ENCODE measurements at places on chromosomes 2 and 18. TPM values are rescaled to one million over a fixed set of nuclear protein-coding genes. Genes with fewer than 3 reads are reported as not detected.

DNA sequence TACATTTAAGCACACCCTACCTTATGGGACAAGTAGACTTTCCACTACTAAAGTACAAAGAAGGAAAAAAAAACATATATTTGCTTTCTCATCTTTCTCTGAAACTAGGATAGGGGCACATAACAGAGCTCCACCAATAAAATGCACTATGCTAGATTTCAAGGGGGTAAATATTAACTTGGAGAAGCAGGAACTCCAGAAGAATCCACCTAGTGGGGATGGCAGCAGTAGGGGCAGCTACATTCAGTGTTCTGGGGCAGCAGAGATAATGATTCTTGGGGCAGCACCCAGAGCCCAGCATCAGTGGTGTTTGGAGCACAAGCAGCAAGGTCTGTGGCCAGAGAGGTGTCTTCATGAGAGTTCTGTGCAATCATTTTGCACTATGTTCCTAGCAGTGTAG is 64.7 kb downstream of the DTNB start:
- DNase-seq = no peak

GRCh38 chr2:201344663-201345366 is 12.3 kb downstream of the FLACC1 start:
- no peak for DNase-seq

- no peak for DNase-seq
These were observed 127.2 kb downstream of the OLA1 start for GRCh38 chr2:174121175-174121574.

- no peak for DNase-seq
These were observed 183.4 kb upstream of the MEIS1 start for GRCh38 chr2:66251573-66251972.

DNA sequence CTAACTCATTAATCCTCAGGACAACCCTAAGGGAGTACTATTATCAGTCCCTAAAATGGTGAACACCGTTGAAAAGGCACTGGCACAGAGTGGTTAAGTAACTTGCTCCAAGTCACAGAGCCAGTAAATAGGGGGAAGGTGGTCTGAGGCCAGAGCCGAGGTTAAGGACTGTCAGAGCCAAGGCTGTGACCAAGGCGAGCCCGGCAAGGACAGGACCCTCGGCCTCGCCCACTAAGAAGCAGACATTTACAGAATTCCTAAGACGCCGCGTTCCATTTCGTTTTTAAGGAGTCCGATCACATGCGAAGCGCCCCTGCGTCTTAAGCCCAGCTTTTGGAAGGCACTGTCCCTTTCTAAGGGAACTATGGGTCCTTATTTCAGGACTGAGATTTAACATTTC is 1.1 kb downstream of the PDIA6 start:
- DNase-seq = no peak

DNA sequence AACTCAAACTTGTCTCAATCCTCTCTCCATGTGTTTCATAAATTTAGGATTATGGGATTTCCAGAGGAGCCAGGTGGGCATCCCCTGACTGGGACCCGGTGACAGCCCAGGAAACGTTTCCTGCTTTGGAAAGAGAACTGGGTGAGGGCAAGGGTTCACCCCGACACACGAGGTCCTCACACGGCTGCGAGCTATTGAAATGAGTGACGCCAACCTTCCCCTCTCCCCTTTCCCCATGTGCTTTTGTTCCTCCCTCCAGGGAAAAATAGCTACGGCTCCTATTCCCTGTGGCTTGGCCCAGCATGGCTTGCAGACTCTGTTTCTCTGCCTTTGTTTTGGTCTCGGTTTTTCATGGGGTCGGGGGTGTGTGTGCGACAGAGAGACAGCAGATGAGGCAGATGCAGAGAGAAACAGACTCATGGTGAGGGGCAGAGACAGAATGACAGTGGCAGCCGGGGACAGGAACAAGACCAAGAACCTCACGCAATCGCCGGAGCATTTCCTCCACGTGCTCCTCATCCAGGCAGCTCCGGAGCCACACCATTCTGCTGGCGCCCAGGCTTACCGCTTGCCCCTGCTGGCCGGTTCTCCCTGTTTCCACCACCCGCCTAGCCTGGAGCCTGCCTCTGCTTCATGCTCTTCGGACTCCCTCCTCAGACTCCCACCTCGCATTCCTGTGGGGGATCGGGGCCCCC is 238.5 kb downstream of the DYSF start:
- DNase-seq = no peak

- DNase-seq = no peak
These were observed 37.0 kb upstream of the TTN start for GRCh38 chr2:178844269-178844668.

Gene GALNT13
- total RNA-seq = 0.13 TPM

Gene CUL3
- total RNA-seq = 72.4 TPM

Gene CCDC85A
- 5.2 TPM for total RNA-seq

Data from heart left ventricle (tissue), 16 donors.